ENCODE measurements at places on chromosomes 3 and 15. TPM values are rescaled to one million over a fixed set of nuclear protein-coding genes. Genes with fewer than 3 reads are reported as not detected.

SAMD7 gene
- total RNA-seq: not detected

GASK1A gene
- 1.3 TPM for total RNA-seq

ARHGEF26 gene
- 1.3 TPM for total RNA-seq

LRRC15 gene
- 14.3 TPM for total RNA-seq

C3orf85 gene
- total RNA-seq: not detected
